ENCODE measurements at places on chromosomes 6 and 20. TPM values are rescaled to one million over a fixed set of nuclear protein-coding genes. Genes with fewer than 3 reads are reported as not detected.

MLN gene
- not detected for polyA plus RNA-seq

GRCh38 chr6:154267508-154268106 is 89.0 kb downstream of the IPCEF1 start:
- no peak for DNase-seq

DNA sequence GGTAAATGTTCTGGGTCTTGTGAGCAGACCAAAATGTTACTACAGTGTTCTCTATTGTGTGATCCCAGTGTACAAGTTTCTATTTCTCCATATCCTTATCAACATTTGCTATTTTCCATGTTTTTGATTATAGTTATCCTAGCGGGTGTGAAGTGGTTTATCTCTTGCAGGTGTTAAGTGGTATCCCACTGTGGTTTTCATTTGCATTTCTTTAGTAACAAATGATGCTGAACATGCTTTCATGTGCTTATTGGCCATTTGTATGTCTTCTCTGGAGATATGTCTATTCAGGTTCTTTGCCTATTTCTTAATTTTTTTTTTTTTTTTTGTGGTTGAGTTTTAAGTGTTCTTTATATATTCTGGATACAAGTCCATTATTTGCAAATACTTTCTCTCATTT is 35.5 kb downstream of the NSFL1C start:
- no peak for DNase-seq

- DNase-seq = no peak
Measured at GRCh38 chr6:84521511-84521910, 242.9 kb downstream of the TBX18 start.

GRCh38 chr6:40774932-40775331 is 187.8 kb upstream of the LRFN2 start:
- no peak for DNase-seq

DNA sequence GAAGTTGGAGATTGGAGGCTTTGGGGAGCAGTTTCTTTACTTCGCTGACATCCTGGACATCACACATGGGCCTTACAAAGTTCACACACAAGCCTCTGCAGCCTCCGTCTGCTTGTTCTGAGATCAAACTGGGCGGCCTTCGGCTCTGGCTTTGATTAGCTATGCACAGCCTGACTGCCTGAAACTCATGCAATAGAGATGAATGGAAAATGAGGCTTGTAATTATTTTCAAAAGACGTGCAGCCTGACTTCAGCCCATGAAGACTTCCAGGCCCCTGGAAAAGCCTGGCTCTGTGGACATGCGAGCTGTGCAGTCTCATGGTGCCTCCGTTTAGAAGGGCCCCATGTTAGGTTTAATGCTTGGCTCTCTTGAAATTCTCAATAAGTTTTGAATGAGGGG is 480.5 kb upstream of the SULF2 start:
- no peak for DNase-seq

DNA sequence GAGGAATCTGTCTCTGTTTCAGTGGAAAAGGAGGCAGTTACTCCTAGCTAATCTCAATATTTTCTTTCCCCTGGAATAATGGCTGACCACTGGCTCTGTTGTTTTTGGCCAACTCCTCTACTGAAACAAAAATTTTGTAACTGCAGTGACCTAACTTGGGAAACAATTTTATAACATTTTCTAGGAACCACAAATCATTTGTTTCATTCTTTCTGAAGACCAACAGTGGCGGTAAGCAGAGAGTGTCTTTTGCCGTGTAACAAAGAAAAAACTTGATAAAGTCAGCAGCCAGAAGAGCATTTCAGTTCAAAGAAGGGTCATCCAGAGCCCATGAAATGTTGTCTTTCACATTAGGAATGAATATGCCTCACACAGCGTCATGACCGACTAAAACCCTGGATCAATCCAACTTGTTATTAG is 11.8 kb upstream of the BFSP1 start:
- DNase-seq = peak; percentile 70

BNIP5 gene
- polyA plus RNA-seq = 0.28 TPM

- DNase-seq = no peak
Measured at GRCh38 chr6:111865049-111865585, 8.1 kb downstream of the FYN start.

IL17F gene
- not detected for polyA plus RNA-seq

DNA sequence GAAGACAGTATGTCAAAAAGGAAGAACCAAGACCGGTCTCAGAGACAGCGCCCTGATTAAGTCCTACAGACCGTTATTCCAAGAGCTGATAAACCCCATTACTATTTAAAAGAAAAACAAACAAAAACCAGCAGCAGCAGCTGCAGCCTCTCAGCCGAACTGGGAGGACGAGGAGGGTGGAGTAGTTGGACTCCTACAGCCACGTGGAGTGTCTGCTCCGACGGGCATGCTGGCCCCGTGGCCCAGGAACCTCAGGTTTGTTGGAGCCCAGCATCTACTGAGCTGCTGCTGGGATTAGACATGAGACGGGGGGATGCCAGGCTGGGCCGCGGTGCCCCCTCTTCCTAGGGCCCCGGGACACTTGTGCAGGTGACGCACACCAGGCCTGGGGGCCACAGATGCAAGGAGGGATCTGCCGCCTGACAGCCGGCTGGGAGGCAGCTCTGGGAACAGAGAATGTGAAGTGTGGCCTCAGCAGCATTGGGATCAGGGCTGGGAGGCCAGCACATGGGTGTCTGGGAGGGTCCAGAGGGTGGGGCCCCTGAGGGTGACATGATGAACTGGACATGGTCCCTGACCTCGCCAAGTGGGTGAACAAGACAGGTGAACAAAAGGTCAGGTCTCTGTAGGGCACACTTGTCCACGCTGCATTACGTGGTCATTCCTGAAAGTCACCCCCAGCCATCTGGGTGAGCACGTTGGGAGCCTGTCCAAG is 2.9 kb upstream of the ZBTB46 start:
- DNase-seq = no peak

DNA sequence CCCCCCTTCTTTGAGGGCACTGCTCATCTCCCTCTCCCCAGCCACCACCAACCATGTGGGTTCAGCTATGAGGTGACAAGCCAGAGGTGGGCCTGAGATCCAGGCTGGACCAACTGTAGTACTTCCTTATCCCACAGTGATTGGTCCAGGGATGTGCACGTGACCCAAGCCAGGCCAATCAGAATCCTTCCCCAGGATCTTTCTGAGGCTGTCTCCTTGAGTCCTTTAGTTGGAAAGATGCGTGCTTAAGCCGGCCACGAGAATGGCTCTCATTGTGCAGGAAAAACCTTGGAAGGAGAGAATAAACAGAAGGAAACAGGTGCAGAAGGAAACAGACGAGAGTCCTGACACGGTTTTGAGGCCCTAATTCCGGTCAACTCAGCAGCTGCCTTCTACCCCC is 39.2 kb downstream of the ZC3H12D start:
- no peak for DNase-seq

Measured in hindlimb muscle (tissue), 1 donor.